SJCRH30 (cell line): ENCODE measurements at places on chromosomes 6 and 20. TPM values are rescaled to one million over a fixed set of nuclear protein-coding genes. Genes with fewer than 3 reads are reported as not detected.
A peak's percentile ranks its signal among the peaks of the same experiment; 100 is the strongest.

GRCh38 chr20:19073584-19074218 lies 138.7 kb upstream of the SLC24A3 start:
- DNase-seq: peak; percentile 28

Gene SLC24A3
- total RNA-seq: 0.34 and 0.38 TPM in 2 replicates

Gene C4A
- total RNA-seq: 0.81 and 2.5 TPM in 2 replicates

DNA sequence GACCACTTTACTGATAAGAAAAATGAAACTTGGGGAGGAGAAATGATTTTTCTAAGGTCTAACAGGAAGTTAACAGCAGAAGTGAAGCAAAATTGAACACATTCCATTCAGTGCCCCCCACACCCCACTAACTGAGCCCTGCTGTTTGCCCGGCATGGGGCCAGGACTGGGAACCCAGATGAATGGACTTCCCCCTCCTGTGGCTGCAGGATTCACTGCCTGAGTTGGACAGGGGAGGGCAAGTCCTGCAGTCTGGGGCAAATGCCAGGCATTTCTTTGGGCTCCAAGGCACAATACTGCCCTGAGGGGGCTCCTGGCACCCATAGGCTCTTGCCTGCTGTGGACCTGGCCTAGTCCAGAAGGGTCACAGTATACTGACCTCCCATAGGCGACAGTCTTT lies 28.3 kb downstream of the FYN start:
- no peak for DNase-seq

Gene DAAM2
- 3.5 and 3.6 TPM in 2 replicates for total RNA-seq

Gene LTB
- not detected in 2 replicates for total RNA-seq

DNA sequence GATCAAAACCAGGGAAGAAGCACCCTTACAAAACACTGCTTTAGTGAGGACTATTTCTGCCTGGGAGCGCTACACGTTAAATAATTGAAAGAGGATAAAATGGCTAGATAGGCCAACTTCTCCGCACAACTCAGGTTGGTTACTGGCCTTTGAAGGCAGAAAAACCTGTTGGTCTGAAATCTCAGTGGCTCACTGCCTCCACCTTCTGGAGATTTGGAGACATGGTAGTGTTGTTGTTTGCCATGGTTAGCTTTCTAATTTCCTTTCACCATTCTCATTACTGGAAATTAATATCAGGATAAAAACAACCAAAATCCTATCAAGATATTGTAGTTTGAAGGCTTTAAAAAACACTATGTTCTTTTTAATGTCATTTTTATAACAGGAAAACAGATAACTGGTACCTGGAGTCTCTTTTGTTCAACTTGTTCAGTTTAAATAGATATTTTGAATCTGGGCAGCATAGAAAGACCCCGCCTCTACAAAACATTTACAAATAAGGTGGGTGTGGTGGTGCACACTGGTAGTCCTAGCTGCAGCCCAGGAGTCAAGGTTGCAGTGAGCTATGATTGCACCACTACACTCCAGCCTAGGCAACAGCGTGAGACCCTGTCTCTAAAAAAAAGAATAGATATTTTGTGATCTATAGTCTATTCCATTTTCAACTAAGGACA lies 27.5 kb upstream of the BCLAF1 start:
- peak; percentile 36 for DNase-seq

DNA sequence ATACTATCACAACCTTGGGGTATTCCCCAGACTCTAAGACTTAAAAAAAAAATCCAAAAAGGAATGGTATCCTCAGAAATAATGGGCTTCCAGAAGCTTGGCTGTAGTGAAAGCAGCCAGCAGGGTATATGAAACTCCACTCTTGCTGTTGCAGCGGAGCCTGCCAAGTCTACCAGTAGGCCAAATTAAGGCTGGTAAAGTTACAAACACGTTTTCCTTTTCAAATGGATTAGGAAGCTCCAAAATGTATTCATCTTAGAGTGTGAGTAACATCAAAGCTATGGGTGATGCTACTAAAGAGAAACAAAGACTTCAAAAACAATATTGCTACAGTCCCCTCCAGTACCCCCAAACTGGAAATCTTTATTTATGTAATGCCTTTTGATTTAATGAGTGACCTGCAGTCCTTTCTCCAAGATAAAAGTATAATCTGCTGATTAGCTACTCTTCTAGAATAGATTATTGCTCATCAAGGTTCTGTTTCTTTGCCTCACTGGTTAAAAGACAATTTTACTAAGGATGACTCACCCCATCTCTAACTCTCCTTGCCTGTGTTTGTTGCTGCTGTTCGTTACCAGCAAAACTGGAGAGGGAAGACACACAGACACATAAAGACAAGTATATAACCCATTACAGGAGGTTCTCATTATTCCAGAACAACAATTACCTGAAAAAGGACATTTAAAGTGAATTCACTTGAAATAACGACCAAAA lies 84.9 kb downstream of the BTBD9 start:
- no peak for DNase-seq

DNA sequence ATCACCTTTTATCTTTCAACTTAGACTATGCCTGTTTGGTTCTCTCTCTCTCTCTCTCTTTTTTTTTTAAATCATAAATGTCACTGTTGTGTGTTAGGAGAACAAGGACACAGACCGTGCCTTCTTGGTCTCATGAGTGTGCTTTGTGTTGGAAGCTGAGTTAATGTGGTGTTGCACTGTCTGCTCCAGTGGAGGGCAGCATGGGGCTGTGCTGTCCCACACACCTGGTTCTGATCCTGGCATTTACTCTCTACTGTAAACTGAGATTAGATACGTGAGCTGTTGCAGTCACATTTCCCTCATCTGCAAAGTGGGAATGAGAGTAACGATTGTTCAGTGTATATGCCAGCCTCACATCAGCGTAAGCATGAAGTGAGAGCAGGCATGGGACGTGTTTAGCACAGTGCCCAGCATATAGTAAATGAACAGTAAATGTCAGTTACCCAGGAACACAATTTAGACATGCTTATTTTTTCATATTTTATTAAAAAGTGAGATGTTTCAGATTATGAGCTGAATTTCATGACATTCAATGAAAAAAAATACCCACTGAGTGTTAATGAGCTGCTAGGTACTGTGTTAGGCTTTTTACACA lies 161.1 kb downstream of the FARS2 start:
- peak; percentile 61 for DNase-seq

- DNase-seq: peak; percentile 65
Measured at GRCh38 chr6:34358389-34358905, 34.0 kb downstream of the NUDT3 start.

DNA sequence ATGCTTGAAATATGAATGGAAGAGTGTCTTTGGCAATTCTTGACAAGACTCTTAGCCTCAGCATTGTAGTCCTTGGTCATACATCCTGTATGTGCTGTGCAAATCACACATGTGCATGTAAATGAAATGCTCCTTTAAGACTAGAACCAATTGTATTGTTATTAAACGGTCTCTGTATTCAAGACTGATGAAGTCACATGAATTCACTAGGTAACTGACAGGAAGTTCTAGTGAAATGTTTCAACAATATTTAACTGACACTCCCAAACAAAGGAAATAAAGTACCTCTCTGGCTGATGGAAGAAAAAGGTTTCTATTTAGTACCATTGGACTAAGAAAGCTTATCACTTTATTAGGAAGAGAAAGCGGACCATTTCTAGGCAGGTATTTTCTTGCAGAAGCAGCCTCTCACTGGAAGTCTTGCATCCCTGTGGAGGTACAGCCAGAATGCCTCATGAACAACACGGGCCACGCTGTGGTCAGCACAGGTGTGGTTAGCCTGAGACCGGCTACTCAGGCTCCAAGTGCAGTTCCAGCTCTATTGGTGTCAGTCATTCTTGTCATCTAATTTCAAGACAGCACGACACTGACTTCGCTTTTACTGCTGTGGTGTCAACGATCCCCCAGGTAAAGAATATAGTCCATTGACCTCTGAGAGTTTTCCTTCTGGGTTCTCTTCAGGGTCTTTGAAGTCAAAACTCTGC lies 17.3 kb downstream of the PPP1R3G start:
- DNase-seq: no peak

GRCh38 chr6:134106702-134107101 lies 54.3 kb upstream of the SLC2A12 start:
- no peak for DNase-seq

DNA sequence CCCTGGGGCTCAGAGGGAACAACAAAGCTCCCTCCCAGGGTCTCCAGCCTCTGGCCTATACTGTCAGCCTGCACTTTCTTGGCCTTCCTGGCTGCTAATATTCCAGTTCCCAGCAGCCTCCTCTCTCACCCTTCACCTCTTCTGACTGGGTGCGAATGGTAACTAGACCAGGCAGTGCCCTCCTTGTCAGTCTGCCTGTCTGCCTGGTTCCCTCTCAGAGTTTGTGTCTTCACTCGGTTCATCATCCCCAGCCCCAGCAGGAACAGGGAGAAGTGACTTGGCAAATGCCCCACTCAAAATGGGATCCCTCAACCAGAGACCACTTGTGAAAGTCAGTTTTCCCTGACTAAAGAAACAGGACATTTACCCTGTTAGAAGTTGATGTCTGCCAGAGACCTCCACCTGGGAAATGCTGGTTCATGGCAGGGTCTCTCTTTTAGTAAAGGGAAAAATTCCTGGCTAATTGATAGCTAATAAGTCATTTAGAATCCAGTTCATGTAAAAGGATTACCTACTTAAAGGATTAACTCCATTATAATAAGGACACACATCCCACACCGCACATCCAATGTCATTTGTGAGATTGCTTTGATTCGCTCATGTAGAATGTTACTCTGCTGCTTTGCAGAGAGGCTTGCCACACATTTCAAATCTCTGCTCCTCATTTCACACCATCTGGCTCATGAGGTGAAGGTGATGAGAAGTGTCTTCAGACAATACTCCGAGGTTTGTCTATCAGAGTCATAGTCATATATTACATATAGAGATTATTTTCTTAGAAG lies 18.6 kb upstream of the MICB start:
- no peak for DNase-seq

GRCh38 chr6:11970114-11970513 lies 42.0 kb upstream of the HIVEP1 start:
- DNase-seq: no peak

DNA sequence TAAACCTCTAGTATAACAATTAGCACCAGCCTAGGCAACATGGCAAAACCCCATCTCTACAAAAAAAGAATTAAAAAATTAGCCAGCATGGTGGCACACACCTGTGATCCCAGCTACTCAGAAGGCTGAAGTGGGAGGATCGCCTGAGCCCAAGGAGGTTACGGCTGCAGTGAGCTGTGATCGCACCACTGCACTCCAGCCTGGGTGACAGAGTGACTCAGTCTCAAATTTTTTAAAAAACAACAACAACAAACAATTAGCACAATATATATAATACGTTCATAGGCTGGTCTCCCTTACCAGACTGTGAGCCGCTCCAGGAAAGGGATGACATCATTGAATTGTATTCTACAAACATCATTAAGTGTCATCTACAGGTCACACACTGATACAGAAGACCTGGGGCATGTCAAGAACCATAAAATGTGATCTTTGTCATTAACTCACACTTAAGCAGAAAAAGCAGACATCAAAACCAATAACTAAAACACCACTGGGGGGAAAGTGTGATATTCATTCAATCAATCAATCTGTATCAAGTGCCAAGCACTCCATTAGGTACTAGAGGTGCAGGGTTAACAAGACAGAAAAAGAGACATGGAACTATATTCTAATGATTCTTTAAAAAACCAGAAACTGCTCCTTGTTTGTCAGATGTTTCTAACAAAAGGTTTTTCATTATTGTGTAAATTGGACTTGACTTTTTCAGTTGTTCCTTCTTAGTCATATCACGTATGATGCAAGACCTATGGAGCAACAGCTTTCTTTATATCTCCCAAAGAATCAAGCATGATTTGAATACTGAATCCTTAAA lies 17.8 kb downstream of the MAP3K5 start:
- DNase-seq: no peak

Gene NOX3
- not detected in 2 replicates for total RNA-seq

DNA sequence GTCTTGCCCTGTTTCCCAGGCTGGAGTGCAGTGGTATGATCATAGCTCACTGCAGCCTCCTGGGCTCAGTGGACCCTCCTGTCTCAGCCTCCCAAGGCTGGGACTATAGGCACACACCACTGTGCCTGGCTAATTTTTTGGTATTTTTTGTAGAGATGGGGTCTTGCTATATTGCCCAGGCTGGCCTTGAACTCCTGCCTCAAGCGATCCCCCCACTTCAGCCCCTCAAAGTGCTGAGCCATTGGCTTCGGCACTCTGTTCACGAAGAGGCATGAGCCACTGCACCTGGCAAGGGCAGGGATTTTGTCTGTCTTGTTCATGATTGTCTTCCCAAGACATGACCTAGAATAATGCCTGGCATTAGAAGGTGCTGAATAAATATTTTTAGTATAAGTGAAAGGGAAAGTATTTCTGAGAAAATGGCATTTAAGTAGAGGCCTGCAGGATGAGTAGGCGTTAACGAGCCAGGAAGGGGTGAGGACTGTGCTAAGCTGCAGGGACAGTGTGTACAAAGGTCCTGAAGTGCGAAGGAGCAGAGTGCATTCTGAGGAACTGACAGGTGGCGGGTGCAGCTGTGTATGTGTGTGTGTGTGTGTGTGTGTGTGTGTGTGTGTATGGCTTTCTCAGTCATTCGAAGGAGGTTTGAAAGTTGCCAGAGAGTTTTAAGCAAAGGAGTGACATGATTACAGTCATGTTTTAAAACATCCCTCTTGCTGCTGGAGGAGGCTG lies 43.0 kb downstream of the VEGFA start:
- peak; percentile 48 for DNase-seq

Gene IPCEF1
- total RNA-seq: 1.5 and 2.3 TPM in 2 replicates

GRCh38 chr6:158205169-158205944 lies 37.2 kb downstream of the GTF2H5 start:
- no peak for DNase-seq

GRCh38 chr6:31681135-31681671 lies 336 bp upstream of the LY6G5C start:
- DNase-seq: no peak
